ENCODE measurements at places on chromosomes 2 and 18.
A peak's percentile ranks its signal among the peaks of the same experiment; 100 is the strongest.

GRCh38 chr2:108069515-108070310, 83.4 kb downstream of the SLC5A7 start:
- no peak for DNase-seq

DNA sequence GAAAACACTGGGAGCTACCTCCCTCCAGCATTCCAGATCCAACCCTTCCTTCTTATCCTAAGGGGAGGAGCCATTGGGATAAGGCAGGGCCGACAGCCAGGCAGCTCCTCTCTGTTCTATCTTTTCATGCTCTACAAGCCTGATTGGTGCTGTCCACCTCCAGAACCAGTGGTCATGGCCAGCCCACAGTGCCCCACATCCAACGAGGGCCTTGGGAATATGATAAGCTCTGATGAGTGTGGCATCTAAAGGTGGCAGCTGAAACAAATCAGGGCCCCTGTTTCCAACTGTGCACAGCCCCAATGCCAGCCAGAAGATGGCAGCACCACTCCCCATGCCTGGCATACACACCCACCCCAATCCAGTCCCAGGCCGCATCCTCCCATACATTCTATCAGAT, 329.3 kb downstream of the C1D start:
- no peak for DNase-seq

DNA sequence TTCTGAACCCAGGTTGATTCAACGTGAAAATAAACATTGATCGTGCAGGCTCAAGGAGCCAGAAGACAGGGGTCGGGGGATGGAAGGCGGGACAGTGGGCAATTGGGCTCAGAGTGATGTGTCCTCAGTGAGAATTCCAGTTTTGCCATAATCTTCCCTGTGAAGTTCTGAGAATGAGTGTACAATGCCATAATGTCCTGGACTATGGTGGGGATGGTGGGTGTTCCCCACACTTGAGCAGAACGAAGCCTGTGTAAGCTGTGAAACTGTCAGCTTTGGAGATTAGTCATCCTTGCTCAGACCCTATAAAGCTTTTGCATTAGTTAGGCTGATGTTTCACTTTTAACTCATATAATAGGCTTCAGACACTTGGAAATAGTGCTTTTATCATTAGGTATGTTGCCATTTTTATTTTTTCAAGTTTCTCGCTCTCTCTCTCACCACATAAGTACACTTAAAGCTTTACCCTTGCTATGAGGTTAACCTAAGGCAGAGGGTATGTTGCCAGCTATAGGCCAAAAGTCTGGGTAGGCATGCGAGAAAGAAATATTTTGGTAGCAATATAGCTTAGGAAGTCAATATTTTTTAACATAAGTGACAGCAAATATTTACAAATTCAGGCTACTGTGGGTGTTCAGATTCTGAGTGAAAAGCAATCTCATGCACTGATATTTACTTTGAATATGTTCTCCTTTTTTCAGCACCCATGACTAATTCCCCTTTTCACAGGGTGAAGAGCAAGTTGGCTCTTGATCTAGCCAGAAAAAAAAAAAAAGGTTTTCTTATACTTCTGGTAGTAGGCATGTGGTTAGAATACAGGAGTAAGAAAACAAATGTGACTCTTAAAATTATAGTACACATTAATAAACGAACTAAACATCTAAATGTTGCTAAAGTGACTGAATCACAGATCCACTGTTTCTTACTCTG, 47.2 kb downstream of the CDC42EP3 start:
- peak; percentile 67 for DNase-seq

DNA sequence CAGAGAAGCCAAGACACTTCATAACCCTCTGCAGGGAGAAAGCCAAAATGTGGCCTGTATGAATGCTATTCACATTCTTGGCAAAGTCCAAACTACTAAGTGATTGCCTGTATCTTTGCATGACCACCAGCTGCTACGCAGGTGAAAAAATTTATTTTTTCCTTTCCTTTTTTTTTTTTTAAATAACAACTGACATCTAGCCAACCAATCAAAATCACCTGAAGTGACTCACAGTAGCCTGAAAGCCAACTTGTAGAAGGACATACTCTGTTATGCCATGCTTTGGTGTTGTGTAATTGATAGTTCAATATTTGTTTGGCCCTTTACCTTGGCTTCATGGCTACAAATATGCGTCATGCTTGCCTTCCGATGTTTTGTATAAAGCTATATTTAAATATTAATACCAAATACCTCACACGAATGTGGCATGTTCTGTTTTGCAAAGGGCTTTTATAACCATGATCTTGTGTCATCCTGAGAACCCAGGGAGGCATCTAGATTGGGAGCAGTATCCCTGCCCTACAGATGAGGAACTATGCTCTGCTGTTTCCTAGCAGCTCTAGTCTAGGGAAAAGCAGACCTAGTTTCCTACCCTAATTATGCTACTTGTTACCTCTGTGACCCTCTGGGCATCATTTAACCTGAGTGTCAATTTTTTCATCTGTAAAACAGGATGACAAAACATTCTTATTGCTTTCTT, 102.1 kb downstream of the MYOM1 start:
- no peak for DNase-seq

DNA sequence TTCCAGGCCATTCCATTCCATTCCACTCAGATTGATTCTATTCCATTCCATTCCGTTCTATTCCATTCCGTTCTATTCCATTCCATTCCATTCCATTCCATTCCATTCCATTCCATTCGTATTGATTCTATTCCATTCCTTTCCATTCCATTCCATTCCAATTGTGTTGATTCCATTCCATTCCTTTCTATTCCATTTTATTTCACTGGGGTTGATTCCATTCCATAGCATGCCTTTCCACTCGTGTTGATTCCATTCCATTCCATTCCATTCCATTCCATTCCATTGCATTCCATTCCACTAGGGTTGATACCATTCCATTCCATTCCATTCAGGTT, 1142.3 kb downstream of the RPIA start:
- DNase-seq: no peak

DNA sequence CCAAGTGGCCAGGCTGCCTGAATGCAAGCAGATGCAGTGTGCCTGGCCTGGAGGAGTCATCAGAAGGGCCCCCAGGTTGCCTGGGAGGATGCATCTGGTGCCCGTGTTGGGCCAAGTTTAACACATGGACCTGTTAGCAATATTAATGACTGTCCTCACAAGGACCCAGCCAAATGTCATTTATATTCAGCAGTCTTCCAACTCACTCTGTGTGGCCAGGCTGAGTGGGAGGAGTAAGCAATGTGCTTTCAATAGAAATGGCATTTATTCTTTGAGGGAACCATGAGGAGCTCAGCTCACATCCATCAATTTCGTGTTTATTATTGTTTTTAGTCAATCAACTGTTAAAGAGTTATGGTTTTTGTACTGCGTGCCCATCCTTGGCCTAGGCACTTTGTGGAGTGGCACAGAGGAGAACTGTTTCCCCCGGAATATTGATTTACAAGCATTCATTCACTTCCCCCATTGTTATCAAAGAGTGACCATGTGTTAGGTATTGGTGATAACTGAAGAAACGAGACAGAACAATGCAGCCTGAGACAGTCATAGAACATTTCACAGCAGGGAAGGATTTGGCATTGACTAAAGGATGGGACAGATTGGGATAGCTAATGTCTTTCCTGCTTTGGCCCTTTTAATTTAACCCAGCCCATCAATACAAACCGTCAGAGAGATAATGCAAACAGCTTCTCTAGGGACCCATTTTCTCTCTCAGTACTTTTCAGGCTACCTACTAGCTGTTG, 725.2 kb downstream of the TSN start:
- no peak for DNase-seq

DNA sequence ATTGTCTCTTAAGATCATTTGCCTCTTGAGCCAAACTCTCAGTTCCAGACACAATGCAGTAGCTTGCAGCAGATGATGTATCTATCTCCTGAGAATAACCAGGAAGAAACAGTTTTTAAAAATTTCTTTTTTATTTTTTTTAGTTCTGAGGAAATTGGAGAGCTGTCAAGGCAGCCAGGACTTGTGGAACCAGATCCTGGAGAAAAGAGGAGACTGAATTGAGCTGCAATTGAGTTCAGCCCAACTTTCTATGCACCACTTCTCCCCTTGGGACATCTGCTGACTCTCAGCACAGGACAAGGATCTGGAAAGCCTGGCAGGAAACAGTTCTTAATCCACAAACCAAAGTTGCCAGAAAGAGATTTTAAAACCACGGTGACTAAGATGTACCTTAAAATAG, 13.5 kb upstream of the CSRNP3 start:
- DNase-seq: no peak

DNA sequence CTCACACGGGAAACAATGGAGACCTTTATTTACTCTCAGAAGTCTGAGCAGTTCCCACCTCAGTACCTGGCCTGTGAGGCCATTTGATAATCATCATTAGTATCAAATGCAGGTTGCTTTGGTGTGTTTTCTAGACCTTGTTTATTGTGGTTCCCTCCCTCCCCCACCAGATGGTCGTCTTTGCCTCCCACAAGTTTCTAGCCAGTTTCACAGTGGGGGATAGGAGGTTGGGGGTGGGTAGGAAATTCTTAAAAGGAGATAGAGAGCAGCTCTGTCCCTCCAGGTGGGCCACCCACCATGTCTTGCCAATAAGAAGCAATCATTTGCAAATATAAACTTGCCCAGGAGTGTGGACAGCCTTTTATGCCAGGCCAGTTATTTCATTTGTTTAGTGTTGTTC, 31.3 kb downstream of the SETBP1 start:
- no peak for DNase-seq

DNA sequence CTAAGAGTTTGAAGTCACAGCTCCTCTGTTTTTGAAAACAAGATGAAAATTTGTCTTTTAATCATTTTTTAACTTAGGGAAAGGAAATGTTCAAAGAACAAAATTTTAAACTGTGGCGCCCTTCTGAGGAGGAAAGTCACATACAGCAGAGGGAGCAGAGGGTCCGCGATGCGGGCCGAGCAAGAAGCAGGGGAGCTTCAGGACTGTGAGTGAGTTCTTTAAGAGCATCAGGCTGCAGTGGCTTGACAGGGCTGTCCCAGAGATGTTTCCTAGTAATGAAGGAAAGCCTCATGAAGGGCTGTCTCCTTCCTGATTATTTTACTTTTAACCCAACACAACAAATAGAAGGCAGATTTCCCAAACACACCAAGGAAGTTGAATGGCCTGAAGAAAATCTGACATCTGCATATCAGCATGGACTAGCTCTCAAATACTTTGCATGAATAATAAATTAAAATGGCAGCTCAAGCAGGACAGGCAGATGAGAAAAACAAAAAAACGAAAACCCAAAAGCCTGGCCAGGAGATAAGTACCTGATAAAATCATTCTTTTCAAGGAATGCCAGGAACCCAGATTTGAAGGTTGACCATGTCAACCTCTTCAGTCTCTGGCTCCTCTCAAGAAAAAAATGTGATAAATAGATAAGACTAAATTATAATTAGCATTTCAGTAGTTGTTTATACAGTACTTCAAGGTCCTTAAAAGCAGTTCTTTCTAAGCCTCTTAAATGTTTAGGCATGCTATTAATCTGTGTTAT, 60.8 kb downstream of the SLC40A1 start:
- no peak for DNase-seq

DNA sequence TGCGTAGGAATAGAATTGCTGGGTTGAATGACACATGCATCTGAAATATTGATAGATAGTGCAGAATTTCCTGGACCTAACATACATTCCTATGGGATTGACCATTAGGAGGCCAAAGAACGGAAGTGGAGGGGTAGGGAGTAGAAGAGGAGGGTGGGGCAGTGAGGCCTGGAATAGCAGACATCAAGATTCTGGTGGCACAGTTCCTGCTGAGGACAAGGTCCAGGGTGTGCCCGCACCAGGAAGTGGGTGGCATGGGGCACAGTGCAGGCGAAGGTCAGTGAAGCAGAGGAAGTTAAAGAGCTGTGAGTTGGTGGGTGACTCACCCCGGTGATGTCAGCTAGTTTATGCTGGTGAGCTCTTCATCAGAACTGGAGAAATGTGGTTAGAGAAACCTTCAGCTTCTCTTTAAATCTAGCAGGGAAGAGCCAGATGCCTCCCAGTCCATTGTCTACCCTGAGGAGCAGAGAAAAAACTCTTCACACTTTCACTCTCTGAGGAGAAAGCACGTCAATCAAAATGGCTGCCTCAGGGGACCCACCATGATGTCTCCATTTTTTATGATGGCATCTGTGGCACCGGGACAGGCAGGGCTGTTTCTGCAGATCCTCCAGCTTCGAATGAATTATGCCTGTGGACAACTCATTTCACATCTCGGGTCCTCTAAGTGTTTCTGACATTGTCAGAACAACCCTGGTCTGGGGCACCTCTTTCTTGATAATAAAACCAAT, 55.9 kb upstream of the CTLA4 start:
- peak; percentile 97 for DNase-seq

GRCh38 chr2:82256983-82257632, 1952.6 kb upstream of the LRRTM1 start:
- DNase-seq: no peak

GRCh38 chr2:107777974-107778373, 48.7 kb upstream of the RGPD4 start:
- no peak for DNase-seq

DNA sequence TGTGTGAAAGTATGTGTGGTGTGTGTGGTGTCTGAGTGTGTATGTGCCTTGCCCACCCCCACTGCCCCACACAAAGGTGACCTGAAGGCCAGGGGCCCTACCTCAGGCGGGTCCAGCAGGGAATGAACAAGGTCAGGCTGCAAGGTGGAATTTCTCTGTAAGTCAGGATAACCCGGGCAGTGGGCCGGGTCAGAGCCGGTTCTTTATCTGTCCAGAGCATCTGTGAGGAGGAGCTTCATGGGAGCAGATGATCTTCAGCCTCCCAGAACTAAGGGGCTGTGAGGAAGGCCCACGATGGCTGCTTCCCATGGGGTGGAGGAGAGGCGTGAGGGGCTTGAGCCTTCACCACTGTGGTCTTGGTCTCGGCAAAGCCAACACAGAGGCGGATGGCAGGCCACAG, 150.3 kb downstream of the TFCP2L1 start:
- DNase-seq: no peak

GRCh38 chr18:46009125-46009840, 42.2 kb upstream of the EPG5 start:
- DNase-seq: peak; percentile 96

GRCh38 chr2:233705911-233706506, 6.7 kb upstream of the UGT1A5 start:
- no peak for DNase-seq

DNA sequence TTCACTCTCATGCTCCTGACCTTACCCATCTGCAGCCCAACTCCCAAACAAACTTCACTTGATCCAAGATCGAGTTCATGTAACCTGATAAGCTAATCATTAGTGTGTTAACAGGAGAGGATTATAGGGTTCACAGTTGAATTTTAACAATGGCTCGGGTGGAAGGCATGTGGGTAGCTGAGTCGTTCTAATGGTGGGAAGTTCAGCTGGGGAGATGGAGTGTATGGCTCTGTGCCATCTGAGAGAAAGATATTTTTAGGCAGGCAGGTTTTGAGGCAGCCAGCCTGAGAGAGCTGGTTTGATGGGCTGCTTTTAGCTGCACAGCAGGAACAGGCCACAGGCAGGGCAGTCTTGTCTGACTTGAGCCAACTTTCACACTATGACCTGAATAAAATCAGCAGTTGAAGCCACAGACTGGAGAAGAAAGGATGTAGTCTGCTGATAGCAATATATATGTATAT, 17.7 kb upstream of the NFE2L2 start:
- DNase-seq: peak; percentile 60

GRCh38 chr2:45598545-45598944, 12.5 kb downstream of the SRBD1 start:
- no peak for DNase-seq

- DNase-seq: no peak
Measured at GRCh38 chr18:36460324-36460850, 162.9 kb downstream of the FHOD3 start.
